ENCODE measurements at places on chromosomes 13 and 19.

- no peak for DNase-seq
Measured at GRCh38 chr19:10408511-10409283, 5.4 kb upstream of the CDC37 start.

DNA sequence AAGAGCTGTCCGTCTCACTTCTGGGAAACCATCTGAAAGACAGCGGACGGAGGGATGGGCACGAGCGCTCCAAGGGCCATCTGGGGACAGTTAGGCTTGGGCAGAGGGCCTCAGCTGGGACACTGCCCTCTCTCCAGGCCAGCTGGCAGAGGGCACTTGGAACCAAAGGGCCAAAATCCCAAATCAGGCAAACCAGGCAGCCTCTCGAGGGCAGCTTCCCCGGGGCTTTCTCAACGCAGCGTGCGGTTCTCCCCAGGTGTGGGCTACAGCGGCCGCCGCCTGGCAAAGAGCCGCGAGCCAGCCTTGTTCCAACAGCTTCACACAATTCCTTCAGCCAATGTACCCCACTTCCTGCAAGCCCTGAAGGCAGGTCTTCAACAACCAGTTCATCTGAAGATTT, 5.0 kb downstream of the MLLT1 start:
- DNase-seq: no peak

GRCh38 chr19:33277434-33277833, 24.9 kb downstream of the CEBPA start:
- DNase-seq: no peak

GRCh38 chr13:69324090-69324886, 783.3 kb upstream of the ATXN8OS start:
- peak; percentile 61 for DNase-seq

DNA sequence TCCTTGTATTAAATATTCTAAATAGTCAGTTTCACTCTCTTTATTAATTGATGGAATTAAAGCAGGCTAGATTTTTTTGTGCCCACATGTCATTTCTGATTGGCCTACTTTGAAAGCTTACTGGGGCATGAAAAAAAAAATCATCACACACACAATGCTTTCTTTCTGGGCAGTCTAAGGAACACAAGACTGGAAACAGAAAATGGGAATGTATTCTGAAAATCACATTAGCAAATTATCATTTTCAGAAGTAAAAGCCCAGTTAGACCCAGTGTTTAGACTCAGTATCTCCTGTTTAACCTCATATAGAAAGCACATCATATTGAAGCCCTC, 339.4 kb downstream of the SPRY2 start:
- no peak for DNase-seq

DNA sequence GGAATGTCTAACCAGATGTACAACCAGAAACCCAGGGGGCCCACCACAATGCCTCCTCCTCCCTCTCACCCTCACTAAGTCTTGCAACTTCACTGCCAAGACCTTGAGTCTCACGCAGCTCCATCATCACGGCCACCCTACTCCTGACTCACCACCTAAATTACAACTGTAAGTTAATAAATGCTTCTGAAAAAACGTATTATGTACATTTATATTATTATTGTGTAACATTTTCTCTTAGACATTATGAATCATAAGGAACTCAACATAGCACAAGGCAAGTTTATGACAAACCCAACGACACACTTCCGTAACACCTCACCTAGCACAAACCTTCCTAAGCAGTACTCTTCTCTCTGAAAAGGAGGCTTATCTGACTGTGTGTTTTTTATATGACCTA, 20.7 kb downstream of the MIPEP start:
- no peak for DNase-seq

GRCh38 chr19:873084-873483, 13.6 kb downstream of the CFD start:
- DNase-seq: no peak

- DNase-seq: no peak
Measured at GRCh38 chr13:104597546-104598180, 1531.4 kb upstream of the SLC10A2 start.

GRCh38 chr13:79837741-79838450, 356.9 kb downstream of the NDFIP2 start:
- DNase-seq: peak; percentile 36

DNA sequence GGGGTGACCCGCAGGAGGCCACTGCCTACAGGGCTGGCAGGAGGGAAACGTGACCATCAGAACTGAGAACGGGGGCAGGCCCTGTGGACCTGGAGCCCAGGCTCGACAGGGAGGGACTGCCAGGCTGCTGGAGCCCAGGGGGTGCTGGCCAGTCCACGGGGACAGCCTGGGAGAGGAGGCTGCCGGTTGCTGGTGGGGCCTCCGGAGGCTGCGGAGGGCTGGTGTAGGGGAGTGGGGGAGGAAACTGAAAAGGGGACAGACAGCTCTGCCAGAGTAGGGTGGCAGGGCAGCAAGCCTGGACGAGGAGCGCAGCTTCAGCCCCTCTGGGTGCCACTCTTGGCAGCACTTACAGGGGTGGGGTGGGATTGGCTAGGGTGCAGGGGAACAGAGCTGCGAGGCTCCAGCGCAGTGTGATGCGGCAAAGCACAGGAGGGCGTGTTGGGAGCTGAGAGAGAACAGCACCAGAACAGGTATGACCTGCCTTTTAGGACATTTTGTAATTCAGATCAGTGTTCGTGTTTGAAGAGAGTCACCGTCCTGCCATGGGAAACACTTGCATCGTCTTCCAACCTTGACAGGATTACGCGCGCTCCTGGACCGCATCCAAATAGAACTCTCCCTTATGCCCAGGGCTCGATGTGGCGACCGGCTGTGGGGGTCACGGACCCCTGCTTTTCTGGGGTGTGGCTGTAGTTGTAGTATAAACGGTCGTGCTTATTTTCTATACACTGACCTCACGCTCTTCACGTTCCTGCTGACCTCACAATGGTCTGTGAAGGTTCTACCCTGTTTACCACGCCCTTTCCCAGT, 19.9 kb upstream of the ARHGEF7 start:
- no peak for DNase-seq

- no peak for DNase-seq
Measured at GRCh38 chr19:4097501-4097900, 26.4 kb downstream of the MAP2K2 start.

- no peak for DNase-seq
Measured at GRCh38 chr13:75870397-75870903, 234.3 kb downstream of the LMO7 start.

DNA sequence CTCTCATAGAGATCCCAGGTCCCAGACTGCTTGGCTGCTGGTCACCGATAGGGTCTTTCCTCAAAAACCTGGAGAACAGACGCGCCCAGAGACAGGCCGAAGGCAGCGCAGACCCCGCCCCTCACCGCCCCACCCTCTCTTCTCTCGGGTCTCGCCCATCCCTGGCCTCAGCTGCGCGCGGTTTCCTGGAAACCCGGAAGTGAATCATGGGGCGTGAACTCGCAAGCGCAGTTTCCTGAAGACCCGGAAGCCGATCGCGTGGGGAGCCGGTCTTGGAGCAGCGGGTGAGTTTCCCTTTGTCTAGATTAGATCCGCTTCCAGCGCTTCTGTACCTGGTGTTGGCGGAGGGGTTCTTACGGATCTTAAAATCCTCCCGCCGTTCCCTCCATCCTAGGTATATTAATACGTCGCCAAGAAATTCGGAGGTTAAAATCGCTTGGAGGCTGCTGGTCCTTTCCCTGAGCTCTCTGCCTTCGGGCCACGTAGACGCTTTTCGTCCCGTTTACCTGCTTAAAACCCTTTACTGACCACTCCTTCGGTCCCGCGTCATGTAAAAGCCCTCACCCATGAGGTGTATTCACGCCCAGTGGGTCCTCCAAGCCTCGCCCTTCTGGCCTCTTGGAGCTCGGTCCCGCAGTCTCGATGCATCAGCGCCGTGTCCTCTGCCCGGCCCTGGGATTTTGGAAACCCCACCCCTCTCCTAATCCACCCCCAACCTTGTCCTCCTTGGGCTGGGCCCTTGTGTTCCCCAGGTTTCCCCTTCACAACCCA, at the start of gene ZNF578:
TSS of gene ZNF578 (plus strand) at position 230 of the 771 bp plus-strand sequence. CDS start 48,293 bp downstream, outside the sequence.
- peak; percentile 66 for DNase-seq

GRCh38 chr19:19745496-19746285, 12.8 kb upstream of the ZNF14 start:
- DNase-seq: no peak

DNA sequence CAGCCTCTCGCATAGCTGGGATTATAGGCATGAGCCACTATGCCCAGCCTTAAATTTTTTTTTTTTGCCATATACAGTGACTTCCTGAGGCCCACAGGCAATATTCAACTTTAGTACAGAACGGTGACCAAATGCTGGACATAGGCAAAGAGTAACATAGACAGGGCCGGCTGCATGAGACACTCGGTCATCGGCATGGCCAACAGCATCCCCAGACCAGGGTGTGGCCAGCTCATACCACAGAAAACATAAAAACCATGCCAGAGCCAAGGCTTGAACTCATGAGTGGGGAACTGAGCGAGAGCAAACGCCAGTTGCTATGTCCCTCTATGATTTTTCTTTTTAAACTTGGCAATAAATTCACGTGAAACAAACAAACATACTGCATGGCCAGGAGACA, 17.0 kb downstream of the KANK2 start:
- no peak for DNase-seq

- no peak for DNase-seq
Measured at GRCh38 chr19:33627962-33628839, 6.4 kb downstream of the CHST8 start.

DNA sequence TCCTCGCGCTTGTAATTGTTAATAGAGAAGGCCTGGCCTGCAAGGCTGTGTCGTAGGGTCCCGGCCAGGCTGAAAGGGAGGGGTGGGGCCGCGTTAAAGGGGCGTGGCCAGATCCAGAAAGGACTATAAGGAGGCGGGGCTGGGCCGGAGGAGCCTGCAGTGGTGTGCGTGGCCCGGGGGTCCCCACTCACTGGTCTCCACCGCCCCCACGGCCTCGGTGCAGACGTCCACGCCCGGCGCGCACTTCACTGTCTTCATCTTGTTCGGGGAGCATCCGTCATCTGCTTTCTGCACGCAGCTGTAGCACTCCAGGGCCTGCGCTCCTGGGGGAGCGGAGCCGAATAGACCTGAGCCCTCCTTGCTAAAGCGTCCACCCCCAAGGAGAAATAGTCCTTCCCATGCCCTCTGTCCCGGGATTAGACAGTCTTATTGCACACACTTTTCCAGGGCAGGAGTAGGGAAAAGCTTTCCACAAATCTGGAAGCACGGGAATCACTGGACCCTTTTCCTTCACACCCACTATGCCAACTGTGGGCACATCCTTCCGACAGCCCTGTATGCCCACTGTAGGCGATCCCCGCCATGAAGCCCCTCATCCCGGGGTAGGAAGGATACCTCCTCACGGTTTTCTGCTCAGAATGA, 1.2 kb downstream of the LYPD3 start:
- no peak for DNase-seq

DNA sequence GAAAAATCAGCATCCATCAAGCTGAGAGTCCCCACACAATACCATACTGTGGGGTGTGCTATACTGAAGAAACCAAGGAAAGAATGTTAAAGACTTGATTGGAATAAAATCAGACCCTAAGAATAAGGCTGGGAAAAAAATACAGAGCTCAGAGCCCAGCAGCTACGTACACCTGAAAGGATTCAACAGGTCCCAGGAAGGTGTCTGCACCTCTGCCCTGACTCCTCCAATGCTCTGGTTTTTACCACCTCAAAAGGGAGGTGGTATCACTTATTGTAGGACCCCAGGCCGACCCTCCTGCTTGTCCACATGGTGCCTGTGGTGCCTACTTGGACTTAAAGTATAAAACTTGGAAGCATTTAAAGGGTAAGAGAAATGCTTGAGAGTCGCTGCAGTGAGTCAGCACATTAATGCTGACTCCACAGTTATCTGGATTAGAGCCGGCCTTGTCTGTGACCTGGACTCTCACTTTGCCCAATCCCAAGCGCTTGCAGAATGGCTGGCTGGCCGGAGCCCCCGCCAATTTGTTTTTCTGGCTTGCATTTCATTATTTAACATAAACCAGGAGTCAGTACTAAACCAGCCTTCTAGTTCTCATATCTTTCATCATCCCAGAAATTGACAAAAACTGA, 110.1 kb downstream of the FGF14 start:
- DNase-seq: no peak

DNA sequence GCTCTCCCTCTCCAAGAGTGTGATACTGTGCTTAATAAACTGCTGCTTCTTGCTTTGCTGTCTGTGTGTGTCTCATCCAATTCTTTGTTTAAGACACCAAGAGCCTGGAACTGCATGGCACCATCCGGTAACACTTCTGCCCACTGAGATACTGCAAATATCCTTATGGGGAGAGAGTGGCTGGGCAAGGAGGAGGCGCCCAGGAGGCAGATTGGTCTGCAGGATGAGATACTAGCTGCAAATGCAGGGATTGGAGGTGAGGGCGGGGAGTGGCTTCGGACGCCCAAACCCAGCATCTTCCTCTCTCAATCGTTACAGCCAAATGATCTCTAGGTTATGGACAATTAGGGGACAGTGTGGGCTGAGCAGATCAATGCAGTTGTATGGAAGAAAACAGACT, 1.7 kb upstream of the SIGLEC7 start:
- no peak for DNase-seq

DNA sequence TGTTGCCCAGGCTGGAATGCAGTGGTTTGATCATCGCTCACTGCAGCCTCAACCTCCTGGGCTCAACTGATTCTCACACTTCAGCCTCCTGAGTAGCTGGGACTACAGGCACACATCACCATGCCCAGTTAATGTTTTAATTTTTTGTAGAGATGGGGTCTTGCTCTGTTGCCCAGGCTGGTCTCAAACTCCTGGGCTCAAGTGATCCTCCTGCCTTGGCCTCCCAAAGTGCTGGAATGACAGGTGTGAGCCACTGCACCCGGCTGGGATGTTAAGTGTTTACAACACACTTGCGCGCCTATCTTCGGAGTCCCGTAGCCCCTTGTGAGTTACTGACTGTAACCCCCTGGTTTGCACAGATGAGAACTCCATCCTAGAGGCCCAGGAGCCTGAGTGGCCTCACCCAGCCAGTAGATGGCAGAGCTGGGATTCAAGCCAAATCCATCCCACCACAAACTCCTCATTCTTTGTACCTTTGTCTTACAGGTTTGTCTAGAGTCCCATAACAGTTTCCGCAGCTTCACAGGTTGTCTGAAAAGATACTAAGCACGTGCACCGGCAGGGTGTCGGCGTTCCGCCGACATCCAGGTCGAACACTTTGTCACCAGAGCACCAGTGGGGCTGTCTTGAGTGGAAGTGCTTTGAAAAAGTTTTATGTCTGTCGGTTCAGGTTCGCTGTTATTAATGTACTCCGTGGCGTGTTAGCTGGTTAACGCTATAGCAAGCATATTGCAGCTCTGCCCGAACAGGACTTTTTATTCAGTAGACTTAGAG, 14.7 kb downstream of the MAG start:
- DNase-seq: peak; percentile 23

- no peak for DNase-seq
Measured at GRCh38 chr19:3402631-3403443, 36.5 kb downstream of the NFIC start.

- no peak for DNase-seq
Measured at GRCh38 chr13:27482983-27483382, 32.6 kb upstream of the MTIF3 start.

- DNase-seq: peak; percentile 81
Measured at GRCh38 chr13:26015271-26016125, 36.3 kb downstream of the SHISA2 start.

GRCh38 chr19:36939153-36939552, 23.0 kb downstream of the ZNF568 start:
- no peak for DNase-seq

- DNase-seq: no peak
Measured at GRCh38 chr13:29857085-29857484, 6.7 kb upstream of the UBL3 start.

Measured in kidney capillary endothelial cell (primary cell).